Muscle of arm (tissue), 14 donors: ENCODE measurements at places on chromosomes 2 and 18. TPM values are rescaled to one million over a fixed set of nuclear protein-coding genes. Genes with fewer than 3 reads are reported as not detected.

DNA sequence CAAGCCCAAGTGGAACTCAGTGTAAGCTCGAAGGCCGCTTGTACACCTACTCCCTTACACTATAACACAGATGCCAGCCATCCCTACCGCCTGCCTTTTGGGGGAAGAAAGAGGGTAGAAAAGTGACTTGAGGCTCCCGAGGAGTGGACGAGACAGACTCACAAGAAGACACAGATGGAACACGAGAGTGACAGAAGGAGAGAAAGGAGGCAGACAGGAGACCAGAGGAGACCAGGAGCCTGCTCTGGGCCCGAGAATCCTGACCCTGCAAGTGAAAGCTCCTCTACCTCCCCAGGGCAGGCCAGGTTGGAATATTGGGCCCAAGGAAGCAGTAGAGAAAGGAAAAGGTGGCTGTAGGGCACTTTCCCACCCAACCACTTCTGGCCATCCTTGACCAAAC is 23.4 kb upstream of the TNS1 start:
- DNase-seq: no peak

GRCh38 chr2:24594283-24594682 is 103.2 kb downstream of the NCOA1 start:
- no peak for DNase-seq

DNA sequence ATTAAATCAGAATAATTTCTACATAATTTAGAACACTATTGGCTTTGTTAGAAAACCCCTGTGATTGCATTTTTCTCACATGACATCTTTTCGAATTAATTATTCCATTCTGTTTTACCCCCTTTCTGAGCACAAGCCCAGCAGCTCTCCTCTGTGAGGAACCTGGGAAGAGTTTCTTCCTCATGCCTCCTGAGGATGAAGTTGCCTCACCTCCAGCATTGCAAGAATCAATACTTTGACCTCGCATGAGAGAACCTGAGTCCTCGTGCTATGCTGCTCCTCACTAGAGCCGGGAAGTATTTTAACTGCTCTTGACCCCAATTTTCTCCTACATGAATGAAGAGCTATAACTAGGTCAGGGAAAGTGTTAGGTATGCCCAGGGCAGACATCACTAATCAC is 77.1 kb upstream of the RAPH1 start:
- DNase-seq: no peak

DNA sequence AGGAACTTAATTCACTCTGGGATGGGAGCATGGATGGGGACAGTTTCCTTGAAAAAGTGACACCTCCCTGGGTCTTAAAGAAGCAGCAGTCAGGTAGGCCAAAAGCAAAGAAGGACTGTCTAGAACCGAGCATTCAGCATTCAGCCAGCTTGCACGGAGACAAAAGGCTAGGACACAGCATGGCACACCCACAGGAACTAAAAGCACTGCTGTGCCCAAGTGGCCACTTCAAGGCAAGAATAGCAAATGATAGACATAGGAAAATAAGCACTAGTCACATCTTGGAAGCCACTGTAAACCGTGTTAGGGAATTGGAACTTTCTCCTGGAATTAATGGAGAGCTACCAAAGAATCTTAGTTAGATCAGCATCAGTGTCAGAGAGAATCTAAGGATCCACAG is 47.0 kb downstream of the LRP2 start:
- no peak for DNase-seq

DNA sequence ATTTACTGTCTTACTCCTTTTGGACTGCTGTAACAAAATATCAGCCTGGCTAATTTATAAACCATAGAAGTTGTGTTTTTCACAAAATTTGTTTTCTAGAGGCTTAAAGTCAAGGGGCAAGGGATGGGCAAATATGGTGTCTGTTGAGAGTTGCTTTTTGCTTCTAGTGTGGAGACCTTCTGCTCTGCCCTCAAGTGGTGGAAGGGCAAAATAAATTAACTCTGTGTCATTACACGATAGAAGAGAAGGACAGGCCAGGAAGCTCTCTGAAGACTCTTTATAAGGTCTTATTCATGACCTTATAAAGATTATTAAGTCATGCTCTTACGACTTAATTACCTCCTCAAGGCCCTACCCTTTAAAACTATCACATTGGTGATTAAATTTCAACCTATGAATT is 181.2 kb upstream of the LRATD1 start:
- no peak for DNase-seq

- no peak for DNase-seq
Measured at GRCh38 chr2:109260886-109261700, 132.1 kb downstream of the SH3RF3 start.

FOXD4L1 gene
- 1.2 TPM for polyA plus RNA-seq

GNLY gene
- 0.92 TPM for polyA plus RNA-seq

LYPD6B gene
- not detected for polyA plus RNA-seq

DSG4 gene
- polyA plus RNA-seq: not detected

CHRND gene
- 131 TPM for polyA plus RNA-seq

C2orf68 gene
- 54.6 TPM for polyA plus RNA-seq

FBXO48 gene
- polyA plus RNA-seq: 2.3 TPM

ITGB6 gene
- 40.8 TPM for polyA plus RNA-seq

SERPINB10 gene
- not detected for polyA plus RNA-seq

TRIM54 gene
- polyA plus RNA-seq: 103 TPM
